ENCODE measurements at places on chromosomes 7 and 10.

GRCh38 chr7:148983200-148984146 is 44.8 kb downstream of the PDIA4 start:
- peak; percentile 45 for ATAC-seq

DNA sequence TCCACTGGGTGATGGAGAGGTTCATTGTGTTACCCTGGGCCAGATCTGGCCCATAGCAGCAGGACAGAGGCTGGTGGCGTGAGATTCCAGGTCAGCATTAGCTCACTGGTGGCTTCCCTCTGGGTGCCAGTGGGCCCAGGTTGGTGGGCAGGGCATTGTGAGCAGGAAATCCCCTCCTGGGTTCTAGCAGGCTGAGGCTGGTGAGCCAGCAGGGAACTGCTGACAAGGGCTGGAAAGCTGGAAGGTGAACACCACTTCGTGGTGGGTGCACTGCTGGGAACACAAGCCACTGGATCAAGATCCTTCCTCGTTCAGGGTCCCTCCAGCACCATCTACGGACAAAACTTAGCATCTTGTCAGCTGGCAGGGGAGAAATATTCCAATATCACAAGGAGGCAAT is 259.2 kb upstream of the FZD1 start:
- ATAC-seq: no peak

DNA sequence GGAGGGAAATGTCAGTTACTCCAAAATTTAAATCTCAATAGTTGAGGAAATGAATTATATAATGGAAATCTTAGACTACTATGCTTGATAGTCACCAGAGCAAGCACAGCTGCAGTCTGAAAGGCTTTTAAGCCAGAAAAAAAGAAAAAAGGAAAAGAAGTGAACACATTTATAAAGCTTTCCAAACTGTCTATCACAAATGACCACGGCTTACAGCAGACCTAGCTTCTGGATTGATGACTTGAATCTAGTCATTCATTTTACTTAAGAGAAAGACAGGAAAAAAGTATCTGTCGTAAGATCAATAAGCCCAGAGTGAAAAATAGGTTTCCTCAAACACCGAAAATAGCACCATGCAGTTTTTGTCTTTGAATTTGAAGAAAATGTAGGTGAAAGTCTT is 67.9 kb upstream of the OGDHL start:
- ATAC-seq: no peak

DNA sequence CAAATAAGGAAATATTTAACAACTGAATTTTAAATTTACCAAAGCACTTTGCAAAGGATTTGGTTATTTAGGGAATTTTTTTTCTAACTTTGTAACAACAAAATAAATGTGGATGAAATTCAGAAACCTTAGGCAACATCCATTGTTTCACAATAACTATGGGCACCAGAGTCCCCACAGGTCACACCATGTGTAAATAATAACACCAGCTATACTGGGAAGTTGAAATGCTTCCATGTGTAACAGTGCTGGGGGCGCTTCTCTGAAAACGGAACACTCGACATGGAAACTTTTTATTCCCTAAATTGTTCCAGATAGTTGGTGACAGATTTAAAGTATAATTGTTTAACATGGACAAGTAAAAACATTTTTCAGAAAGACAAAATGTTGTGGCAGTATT is 818.6 kb downstream of the TNS3 start:
- ATAC-seq: no peak

DNA sequence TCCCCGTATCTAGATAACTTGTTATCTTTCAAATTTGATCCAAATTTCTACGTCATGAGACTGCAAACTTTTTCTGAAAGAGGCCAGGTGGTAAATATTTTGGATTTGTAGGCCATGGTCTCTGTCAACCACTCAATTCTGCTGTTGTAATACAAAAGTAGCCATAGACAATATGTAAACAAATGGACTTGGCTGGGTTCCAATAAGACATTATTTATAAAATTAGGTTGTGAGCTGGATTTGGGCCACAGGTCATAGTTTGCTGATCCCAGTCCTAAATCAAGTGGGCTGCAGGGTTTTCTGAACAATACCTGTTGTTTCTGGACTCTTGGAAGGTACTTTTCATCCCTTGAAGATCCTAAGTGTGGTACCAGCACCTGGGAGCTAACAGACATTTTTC is 1178.0 kb downstream of the SORCS1 start:
- no peak for ATAC-seq

GRCh38 chr10:46248651-46249146 is 38.1 kb upstream of the ANTXRL start:
- no peak for ATAC-seq

- ATAC-seq: no peak
Observed at GRCh38 chr7:47551668-47552440, 30.1 kb downstream of the TNS3 start.

GRCh38 chr10:86200269-86200668 is 166.3 kb downstream of the GRID1 start:
- ATAC-seq: no peak

- no peak for ATAC-seq
Observed at GRCh38 chr10:46555366-46555712, 1.1 kb downstream of the GPRIN2 start.

GRCh38 chr7:44678471-44679179 is 70.0 kb upstream of the ZMIZ2 start:
- peak; percentile 78 for ATAC-seq

DNA sequence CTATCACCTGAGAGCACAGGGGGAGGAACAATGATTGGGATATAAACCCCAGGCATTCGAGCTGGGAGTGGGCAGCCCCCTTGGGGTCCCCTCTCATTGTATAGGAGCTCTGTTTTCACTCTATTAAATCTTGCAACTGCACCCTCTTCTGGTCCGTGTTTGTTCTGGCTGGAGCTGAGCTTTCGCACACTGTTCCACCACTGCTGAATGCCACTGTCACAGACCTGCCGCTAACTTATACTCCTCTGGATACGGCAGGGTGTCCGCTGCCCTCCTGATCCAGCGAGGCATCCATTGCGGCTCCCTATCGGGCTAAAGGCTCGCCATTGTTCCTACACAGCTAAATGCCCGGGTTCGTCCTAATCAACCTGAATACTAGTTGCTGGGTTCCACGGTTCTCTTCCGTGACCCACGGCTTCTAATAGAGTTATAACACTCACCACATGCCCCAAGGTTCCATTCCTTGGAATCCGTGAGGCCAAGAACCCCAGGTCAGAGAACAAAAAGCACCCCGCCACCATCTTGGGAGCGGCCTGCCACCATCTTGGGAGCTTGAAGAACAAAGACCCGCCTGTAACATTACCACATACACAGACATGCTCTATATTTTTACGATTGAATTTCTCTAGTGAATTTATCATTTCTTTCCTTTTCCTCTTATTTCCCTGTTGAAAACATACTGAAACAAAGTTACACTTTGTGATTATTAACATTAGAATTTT is 9.0 kb downstream of the ZWINT start:
- no peak for ATAC-seq

- ATAC-seq: no peak
Observed at GRCh38 chr10:91316486-91316885, 93.7 kb upstream of the HECTD2 start.

DNA sequence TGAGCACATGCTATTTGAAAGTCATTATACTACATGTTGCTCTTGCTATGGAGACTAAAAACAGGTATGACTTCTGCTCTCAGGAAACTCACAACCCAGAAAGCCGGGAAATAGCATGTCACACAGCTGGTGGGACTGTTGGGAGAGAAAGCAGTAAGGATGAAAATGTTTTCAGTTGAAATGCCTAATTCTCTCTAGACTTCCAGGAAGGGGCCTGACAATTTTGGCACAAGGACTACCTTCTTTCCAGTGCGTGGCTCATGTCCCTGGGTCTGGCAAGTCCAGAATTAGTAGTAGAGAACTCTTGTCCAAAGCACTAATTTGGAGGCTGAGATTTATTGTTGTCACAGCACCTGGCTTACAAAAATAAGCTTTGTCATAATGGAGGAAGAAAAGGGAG is 567.6 kb downstream of the LRMDA start:
- ATAC-seq: no peak

DNA sequence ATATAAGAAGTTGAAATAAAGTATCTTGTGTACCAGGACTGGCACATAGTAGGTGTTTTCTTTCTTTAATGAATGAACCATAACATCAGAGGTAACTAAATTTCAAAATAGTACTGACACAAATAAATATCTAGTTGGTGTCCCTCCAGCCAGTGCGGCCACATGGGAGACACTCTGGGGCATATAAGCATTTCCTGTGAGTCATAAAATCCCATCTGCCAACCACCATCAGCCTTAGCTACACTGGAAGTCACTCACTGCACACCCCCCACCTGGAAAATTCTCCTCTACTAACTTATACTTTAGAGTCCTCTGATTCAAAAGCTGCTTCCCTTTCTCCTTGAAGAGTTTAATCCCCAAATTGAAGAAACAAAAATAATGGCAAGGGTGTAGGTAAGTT is 32.5 kb downstream of the DYDC1 start:
- no peak for ATAC-seq

- ATAC-seq: no peak
Observed at GRCh38 chr10:102433619-102434046, 1.3 kb upstream of the CUEDC2 start.

- ATAC-seq: peak; percentile 93
Observed at GRCh38 chr10:73940634-73941221, 29.8 kb downstream of the PLAU start.

DNA sequence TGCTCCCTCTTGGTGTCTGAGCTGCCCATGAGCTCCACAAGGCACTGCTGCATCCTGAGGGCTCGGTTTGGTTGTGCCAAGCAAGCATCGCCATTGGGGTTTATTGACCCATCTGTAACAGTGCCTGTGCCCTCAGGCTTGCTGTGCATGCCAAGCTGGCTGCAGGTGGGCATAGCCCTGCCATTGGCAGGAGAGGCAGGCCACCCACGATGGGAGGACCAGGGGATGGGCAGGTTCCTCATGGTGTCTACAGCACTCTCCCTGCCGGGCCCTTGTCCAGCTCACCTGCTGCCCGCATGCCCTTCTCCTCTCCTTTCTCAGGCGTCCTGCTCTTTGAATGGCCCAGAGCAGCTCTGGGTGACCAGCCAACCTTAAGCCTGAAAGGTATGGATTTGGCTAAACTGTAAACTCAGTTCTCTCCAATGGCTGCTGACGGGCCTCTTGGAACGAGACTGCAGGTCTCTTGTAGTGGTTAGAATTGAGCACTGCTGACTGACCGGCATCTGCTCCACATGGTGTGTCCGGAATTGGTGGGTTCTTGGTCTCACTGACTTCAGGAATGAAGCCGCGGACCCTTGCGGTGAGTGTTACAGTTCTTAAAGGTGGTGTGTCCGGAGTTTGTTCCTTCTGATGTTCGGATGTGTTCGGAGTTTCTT is 17.6 kb downstream of the AKR1E2 start:
- no peak for ATAC-seq

DNA sequence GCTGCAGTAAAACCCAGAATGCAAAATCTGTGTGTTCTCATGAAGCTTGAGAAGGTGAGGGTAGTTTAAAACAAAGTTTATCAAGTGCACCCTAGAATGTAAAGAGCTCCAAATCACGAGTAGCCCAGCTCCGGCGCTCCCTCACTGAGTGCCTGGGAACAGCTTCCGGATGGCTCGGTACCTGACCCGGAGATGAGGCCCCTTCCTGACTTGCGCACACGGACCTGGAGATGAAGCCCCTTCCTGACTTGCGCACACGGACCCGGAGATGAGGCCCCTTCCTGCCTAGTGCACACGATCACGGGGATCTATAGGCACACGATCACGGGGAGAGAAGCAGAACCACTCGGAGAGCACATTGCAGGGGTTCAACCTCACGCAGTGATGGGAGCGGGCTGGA is 322.1 kb upstream of the RNF32 start:
- no peak for ATAC-seq

DNA sequence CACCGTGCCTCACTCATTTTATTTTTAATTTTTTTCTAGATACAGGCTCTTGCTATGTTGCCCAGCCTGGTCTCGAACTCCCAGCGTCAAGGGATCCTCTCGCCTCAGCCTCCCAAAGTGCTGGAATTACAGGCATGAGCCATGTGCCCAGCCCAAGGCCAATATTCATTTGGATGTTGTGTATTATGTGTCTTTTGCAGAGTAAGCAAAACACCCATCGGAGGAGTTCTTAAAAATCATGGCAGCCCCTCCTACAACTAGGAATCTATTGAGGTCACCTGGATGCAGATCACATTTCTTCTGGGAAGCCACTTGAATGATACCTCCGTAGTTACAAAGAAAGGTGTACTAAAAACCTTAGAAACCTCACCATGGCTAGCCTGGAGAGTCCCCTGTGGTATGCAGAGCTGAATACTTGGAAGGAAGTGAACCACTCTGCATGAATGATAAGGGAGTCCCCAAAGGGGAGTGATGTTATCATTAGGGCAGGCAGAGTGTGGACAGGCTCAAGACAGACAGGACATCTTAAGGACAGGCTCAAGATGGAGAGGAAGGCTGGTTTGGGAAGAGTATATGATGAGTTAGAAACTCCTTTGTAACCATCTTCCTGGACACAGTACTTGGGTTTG is 185.7 kb downstream of the TAX1BP1 start:
- ATAC-seq: no peak

Data from gastroesophageal sphincter (tissue), 4 donors.